ENCODE measurements at places on chromosomes 1 and 21.

DNA sequence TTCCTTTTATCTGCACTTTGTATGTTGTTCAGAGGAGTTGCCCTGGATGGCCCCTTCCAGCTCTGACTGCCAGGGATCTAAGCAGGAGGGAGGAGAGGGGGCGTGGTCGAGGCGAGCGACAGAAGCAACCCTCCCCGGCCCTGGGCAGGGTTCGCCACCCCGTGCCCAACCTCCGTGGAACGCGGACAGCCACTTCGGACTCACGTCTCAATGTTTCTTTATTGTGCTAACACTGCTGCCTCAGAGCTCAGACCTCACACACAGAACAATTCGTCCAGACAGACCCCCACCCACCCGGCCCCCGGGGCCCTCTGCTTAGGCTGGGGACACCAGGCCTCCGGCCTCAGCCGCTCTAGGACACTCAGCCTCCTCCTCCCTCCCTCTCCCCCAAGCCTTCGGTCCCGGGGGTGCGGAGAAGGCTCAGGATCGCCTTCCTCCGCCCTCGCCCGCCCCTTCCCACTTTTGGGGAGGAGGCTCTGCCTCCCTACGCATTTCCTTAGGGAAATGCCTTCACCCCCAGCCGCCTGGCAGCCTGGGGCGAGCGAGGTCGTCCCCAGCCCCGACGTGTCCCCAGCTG is 8.3 kb downstream of the VSIG8 start:
- DNase-seq = no peak

GRCh38 chr1:2304921-2305681 is 77.0 kb downstream of the SKI start:
- peak; percentile 34 for DNase-seq

- no peak for DNase-seq
These were observed 43.8 kb downstream of the CD53 start for GRCh38 chr1:110916669-110917306.

DNA sequence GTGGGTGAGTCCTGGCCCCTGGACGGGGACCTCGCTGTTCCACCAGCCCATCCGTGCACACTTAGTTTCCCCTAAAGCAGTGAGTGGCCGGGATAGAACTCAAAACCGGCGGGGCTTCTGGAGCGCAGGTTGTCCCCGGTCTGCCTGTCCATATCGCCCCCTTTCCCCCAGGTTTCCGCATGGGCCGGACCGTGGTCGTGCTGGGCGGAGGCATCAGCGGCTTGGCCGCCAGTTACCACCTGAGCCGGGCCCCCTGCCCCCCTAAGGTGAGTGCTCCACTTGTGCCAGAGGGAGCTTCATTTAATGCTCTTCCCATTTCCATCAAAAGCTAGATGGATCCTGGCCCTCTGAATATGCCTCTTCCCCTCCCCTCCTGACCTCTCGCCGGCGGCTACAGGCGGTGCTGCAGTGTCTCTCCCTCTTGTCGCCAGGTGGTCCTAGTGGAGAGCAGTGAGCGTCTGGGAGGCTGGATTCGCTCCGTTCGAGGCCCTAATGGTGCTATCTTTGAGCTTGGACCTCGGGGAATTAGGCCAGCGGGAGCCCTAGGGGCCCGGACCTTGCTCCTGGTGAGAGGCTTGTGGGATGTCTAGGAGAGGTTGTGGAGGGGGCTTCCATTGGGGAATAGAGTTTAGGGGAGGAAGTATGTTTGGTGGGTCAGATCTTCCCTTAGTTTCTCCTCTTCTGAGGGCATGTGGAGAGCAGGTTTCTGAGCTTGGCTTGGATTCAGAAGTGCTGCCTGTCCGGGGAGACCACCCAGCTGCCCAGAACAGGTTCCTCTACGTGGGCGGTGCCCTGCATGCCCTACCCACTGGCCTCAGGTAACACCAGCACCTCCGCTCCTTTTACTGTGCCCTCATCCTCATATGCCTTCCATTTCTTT is 683 bp downstream of the PPOX start:
- DNase-seq = no peak

GRCh38 chr1:93769777-93770176 is 88.1 kb upstream of the BCAR3 start:
- no peak for DNase-seq

GRCh38 chr1:19625291-19625937 is 18.7 kb upstream of the NBL1 start:
- DNase-seq = no peak

- DNase-seq = no peak
These were observed 656 bp downstream of the KNCN start for GRCh38 chr1:46550751-46551231.

GRCh38 chr1:53545663-53546408 is 86.6 kb downstream of the DMRTB1 start:
- no peak for DNase-seq

DNA sequence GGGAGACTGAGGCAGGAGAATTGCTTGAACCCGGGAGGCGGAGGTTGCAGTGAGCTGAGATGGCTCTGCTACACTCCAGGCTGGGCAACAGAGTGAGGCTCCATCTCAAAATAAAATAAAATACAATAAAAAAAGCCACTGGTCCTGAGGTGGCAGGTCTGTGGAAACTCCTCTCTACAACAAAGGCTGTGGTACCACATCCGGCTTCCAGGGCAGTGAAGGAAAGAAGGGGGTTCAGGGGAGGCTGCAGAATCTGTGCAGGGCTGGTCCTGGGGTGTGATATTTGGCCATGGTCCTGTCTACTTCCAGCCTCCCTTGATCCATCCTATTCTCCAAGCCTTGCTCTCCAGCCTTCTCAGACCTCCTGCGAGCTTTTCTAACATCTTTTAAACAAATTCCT is 731 bp upstream of the ZNF683 start:
- no peak for DNase-seq

DNA sequence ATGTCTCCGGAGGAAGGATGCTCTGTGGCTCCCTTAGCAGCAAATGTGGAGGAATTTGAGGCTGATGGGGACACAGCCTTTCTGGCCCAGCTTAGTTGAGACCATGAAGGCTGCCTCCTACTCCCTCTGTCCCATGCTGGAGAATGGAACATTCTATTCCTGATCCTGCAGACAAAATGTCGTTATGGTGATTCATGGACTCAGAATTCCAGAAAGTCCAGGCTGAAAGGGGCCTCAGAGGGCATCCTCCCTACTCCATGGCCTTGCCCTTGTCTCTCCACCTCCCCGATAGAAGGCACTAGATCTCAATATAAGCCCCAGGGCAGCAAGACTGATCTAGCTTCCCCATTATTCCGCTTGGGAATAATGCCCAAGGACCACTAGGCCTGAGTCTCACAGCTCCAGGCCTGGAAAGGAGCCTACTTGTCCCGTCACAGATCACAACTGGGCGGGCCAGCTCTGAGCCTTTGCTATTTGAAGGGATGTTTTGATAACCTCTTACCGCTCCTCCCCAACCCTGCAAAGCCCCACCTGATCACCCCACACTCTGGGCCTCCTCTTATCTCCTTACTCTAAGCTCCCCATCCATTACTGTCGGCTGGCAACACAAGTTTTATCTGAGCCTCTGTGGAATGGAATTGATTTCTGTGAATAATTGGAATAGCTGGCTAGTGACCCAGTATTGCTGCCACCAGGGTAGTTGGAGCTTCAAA is 52.8 kb upstream of the TRABD2B start:
- DNase-seq = no peak

GRCh38 chr1:89022167-89022959 is at the start of gene GBP3:
GBP3 (minus strand) TSS chr1:89022866; CDS start chr1:89020721, 2,145 bp downstream.
- peak; percentile 39 for DNase-seq

All from skeletal muscle cell (primary cell).